SK-MEL-5 (cell line): ENCODE measurements at places on chromosomes 1 and 21. TPM values are rescaled to one million over a fixed set of nuclear protein-coding genes. Genes with fewer than 3 reads are reported as not detected.

Gene NMNAT2
- total RNA-seq: 0.03 and 0.08 TPM in 2 replicates

Gene DHDDS
- total RNA-seq: 32.7 and 35.4 TPM in 2 replicates

Gene OR2T29
- total RNA-seq: not detected in 2 replicates

Gene UBE2J2
- total RNA-seq: 37.8 and 41.9 TPM in 2 replicates

Gene ATP6V1G3
- not detected in 2 replicates for total RNA-seq

Gene MATN1
- 0.08 and 0.18 TPM in 2 replicates for total RNA-seq

Gene SLC37A1
- 4.3 and 7.2 TPM in 2 replicates for total RNA-seq

Gene FBXO44
- 20.3 and 21.4 TPM in 2 replicates for total RNA-seq

Gene PCP4
- 0.43 TPM in 1 of 2 replicates, not detected in the other for total RNA-seq

Gene EPHA2
- total RNA-seq: 2.5 and 5.0 TPM in 2 replicates
